Right cardiac atrium (tissue), 5 donors: ENCODE measurements at places on chromosomes 13 and 19. TPM values are rescaled to one million over a fixed set of nuclear protein-coding genes. Genes with fewer than 3 reads are reported as not detected.
A peak's percentile ranks its signal among the peaks of the same experiment; 100 is the strongest.

GRCh38 chr13:23086968-23087623 is 93.7 kb upstream of the SGCG start:
- DNase-seq, result no peak

DNA sequence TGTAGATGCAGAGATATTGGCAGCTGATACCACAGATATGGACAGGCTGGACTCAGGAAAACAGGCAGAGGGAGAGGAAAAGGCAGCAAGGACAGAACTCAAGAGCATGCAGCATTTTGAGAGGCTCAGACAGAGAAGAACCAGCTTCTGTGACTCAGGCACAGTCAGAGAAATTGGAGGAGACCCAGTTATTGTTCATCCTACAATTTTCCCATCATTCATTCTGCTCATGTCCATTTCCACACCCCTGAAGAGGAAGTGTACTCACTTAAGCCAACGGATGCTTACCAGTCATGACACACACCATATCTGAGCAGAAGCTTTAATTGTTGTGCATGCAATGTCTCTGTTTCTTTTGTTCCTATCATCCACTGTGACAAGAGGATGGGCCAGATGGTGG is 359.8 kb upstream of the HTR2A start:
- DNase-seq, result no peak

GRCh38 chr13:98731925-98732324 is 20.5 kb downstream of the SLC15A1 start:
- no peak for DNase-seq

DNA sequence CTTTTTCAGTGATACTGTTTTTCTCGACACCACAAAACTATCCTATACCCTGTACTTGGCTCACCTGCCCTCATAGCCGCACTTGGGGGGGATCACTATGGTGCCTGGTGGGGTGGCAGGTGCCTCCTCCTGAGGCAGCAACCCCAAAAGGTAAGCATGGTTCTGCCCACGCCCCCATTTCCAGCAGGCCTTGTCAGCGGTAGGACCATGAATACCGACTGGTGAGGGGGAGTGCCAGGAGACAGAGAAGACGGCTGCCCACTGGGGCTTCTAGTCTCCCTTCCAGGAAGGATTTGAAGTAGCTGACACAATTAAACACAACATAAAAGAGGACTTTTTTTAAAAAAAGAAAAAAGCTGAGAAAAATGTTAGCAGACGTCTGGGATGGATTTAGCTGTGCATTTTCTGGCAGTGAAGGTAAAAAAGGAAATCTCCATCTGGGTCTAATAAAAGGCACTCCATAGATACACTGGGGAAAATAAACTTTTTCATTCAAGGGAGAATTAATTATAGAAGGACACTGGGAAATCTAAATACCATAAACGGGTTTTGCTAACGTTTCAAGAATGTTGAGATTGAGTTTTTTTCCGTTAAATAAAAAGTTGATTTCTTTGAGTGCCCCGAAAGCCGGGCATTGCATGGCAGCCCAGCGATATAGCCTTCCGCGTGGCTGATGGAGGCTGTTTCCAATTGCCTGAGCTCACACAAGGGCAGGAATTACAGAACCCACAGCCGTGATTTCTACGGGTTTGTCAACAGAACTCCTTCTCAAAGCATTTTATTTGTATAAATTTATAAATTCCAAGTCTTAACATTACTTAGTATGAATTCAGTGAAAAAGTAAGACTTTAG is 45.1 kb downstream of the ATP11A start:
- DNase-seq, result no peak

- DNase-seq, result no peak
Measured at GRCh38 chr13:31240921-31241320, 41.1 kb downstream of the B3GLCT start.

- DNase-seq, result peak; percentile 59
Measured at GRCh38 chr19:55383279-55384130, 587 bp downstream of the TMEM238 start.

DNA sequence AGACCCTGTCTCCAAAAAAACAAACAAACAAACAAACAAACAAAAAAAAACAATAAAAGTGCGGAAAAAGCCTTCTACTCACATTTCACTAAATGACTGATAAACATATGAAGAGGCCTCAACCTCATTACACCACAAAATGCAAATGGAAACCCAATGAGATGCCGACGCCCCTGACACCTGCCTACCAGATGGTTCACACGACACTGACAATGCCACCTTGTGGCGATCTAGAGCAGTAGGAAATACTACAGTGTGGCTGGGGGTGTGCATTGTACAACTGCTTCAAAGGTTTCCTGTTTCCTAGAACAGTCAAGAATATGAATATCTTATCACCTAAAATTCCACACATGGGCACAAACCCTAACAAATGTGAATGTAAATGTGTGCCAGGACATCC is 14.0 kb downstream of the SCGB2B2 start:
- no peak for DNase-seq

- DNase-seq, result peak; percentile 58
Measured at GRCh38 chr13:102799426-102800144, 666 bp downstream of the BIVM start.

- DNase-seq, result peak; percentile 67
Measured at GRCh38 chr13:46866150-46866549, 30.7 kb downstream of the HTR2A start.

- DNase-seq, result peak; percentile 50
Measured at GRCh38 chr19:3655402-3656072, 28.9 kb upstream of the CACTIN start.

GRCh38 chr13:87259479-87260083 is 411.6 kb upstream of the SLITRK5 start:
- DNase-seq, result no peak

DNA sequence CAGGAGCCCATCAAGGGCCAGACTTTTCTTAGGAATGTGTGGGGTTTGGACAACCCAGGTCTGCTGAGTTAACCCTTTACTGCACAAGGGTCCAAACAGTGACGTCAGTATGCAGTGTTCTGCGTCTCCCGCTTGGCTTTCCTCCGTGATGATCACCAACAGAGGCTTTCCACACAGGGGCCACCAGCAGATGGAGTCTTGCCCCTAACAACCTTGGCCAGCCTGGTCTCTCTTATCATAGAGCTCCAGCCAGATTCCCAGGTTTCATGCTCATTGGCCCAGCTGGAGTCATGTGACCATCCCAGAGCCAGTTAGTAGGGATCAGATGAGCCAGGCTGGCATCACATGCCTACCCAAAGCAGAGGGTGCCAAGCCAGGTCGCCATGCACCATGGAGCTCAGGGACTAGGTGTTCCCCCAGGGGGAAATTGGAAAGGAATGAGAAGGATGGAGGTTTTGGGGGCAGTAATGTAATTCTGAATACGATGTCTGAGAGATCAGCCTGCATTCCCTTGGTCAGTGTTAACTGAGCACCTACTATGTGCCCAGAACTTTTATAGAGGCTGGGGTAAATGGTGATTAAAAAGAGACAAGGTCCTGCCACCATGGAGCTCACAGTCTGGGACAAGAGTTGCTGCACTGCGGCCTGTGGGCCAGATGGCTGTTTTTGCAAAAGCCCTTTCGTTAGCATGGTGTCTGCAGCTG is 61.2 kb downstream of the MYH14 start:
- DNase-seq, result no peak

GRCh38 chr13:49652355-49653305 is 24.3 kb downstream of the ARL11 start:
- DNase-seq, result no peak

- no peak for DNase-seq
Measured at GRCh38 chr19:18612772-18613588, at the start of gene TMEM59L. Gene TMEM59L, plus strand, starts transcription at chr19:18612870. Its CDS starts 89 bp downstream, at chr19:18612959.

DNA sequence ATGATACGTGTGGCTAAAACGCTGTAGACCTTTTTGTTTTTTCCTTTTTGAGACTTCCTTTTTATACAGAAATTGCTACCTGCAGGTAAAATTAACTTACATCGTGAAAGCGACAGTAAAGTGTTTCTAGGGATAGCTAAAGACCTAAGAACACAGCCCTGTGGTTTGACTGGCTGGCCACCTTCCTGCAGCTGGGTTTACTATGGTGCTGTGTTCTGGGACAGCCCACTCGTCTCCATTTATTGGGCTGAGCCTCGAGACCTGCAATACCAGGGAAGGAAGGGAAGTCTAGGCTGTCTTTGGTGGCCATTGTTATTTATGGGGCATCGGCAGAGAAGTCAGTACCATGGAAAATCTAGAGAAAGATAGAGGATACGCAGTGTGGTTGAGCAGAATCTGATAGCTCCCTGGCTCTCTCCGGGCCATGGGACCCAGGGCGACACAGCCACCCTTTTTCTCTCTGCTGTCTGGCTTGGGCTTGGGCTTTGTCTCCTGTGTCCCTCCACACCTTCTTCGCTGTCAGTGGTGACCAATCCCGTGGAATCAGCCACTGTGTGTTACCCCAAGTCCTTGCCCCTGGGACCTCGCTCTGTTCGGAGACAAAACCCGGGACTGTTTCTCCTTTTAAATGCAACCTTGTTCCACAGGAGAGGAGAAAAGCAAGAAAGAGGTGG is 30.9 kb downstream of the ACTN4 start:
- no peak for DNase-seq

- no peak for DNase-seq
Measured at GRCh38 chr19:411723-412355, 2.9 kb upstream of the C2CD4C start.

- no peak for DNase-seq
Measured at GRCh38 chr19:35733180-35734125, 8.8 kb downstream of the IGFLR1 start.

DNA sequence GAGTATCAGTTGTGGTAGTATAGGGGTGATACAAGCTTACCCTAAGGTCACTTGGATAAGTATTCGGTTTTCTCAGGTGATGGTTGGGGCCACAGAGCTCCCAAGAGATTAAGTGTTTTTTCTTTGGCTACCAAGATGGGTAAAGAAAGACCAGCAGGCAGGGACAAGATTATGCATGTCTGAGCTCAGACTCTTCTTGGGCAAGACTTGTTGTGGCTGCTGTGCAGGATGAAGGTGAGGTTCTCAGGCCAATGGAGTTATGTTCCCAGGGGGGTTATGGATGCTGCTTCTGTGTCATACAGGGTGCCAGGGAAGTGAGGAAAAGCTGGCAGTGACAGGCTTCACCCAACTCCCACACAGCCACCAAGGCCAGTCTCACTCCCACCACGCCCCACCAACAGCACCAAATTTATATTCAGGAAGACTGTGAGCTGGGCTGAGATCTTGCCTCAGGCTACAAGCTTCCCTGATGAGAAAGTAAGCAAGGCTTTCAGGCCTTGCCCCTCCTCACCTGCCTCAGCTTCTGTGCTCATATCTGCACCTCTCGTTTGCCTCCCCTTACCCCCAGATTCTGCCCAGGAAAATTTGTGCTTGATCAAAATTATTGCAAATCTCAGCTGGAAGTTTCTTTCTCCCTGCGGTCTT is 511.8 kb upstream of the SLITRK1 start:
- no peak for DNase-seq

DNA sequence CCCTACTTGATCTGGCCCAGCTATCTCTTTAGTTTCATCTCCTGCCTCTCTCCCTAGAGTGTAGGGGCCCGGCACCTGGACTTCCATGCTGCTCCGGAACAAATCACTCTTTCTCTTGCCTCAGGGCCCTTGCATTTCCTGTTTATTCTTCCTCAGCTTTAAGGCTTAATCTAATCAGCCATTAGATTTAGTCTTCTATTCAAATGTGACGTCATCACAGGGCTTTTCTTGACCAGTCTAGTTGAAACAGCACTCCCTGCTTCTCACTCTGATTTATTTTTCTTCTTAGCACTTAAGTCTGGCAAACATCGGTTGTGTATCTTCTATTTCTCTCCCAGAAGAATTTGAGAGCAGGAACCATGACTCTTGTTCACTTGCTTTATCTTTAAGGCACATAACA is 564.1 kb downstream of the EFNB2 start:
- no peak for DNase-seq

DNA sequence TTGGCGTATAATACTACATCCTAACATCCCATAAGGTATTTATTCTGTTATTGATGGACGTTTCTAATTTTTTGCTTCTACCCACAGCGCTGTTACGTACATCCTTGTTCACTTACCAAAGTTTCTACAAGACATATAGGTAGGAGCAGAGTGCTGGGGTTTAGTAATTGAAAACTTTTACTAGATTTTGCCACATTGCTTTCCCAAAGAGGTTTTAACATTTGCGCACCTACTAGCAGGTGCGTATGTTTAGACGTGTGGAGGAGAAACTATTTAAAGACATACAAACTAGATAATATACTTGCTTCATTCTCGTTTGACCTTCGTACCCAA is 559 bp upstream of the RPL21 start:
- no peak for DNase-seq

DNA sequence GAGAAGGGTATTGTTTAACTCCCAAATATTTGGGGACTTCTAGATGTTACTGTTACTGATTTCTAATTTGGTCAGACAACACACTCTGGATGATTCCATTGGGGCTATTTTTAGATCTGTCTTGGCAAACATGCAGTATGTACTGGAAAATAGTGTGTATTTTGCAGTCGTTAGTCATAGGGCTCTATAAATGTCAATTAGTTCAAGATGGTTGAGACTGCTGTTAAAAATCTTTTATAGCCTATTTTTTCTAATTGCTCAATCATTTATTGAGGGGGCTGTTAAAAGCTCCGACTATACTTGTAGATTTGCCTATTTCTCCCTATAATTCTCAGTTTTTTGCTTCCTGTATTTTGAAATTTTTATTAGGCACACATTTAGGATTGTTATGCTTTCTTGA is 31.4 kb downstream of the PPP5C start:
- no peak for DNase-seq

DNA sequence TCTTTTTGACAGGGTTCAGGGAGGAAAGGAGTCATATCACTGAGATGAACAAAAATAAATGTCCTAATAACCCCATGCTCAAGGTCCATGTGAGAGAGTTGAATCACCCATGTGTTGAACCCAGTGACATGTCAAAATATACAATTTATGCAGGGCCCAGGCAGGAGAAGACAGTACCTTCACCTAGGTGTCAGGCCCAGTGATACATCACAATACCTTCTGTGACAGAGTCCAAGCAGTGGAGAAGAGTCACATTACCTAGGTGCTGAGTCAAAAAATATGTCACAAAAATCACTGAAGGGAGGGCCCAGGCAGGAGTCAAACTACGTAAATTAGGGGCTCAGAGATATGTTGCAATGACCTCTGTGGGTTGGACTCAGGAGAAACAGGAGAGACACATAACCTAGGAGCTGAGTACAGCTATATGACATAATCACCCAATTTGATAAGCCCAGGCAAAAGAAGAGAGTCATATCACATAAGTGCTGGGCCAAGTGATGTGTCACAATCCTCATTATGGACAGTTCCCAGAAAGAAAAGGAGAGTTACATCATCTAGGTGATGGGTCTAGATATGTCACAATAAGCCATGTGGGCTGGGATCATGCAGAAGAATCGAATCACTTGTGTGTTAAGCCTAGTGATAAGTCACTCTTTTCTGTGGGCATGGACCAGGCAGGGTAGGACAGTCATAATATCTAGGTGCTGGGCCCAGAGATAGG is 13.8 kb upstream of the ZNF724 start:
- no peak for DNase-seq

- DNase-seq, result no peak
Measured at GRCh38 chr19:32265995-32266394, 79.4 kb upstream of the ZNF507 start.

- DNase-seq, result no peak
Measured at GRCh38 chr13:76865996-76866503, 20.2 kb downstream of the KCTD12 start.

The ELSPBP1 gene
- not detected for total RNA-seq

The RFPL4A gene
- total RNA-seq, result not detected

The PDE4C gene
- total RNA-seq, result 0.47 TPM

The ANGPTL4 gene
- 89.3 TPM for total RNA-seq

The B3GLCT gene
- total RNA-seq, result 25.9 TPM

The CPB2 gene
- total RNA-seq, result not detected

The ATP12A gene
- total RNA-seq, result not detected

The KLF12 gene
- total RNA-seq, result 16.2 TPM

The FBXO27 gene
- 19.5 TPM for total RNA-seq

The MBD3L2 gene
- not detected for total RNA-seq

The COL5A3 gene
- 19.1 TPM for total RNA-seq

The HPN gene
- 3.9 TPM for total RNA-seq

The KLK2 gene
- total RNA-seq, result not detected
